ENCODE measurements at places on chromosomes 2 and 18.

DNA sequence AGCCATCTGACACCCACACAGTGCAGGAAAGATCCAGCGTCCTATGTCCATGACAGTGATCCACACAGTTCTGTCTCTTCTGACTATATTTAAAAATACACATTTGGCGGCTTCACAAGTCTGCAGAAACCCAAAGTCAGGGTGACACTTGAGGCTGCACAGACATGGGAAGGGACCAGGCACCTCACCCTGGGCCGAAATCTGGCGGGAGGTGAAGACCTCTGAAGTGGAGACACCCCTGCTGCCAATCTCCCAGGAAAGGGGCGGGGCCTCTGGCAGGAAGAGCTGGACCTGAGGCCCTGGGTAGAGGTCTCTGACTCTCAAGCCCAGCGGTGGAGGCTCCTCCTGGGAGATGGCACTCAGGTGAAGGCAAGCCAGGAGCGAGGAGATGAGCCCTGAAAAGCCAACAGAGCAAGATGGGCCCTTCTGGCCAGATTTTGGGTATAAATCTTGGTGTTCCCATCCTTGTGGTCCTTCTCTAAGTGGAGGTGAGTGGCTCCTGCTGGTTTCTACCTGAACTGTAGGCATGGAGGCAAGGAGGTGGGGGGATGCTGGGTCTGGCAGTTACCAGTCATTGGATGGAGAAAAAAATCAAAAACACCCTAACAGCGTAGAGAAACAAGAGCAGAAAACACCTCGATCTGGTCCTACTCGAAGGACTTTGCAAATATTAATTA is 248.4 kb downstream of the HDAC4 start:
- no peak for DNase-seq

DNA sequence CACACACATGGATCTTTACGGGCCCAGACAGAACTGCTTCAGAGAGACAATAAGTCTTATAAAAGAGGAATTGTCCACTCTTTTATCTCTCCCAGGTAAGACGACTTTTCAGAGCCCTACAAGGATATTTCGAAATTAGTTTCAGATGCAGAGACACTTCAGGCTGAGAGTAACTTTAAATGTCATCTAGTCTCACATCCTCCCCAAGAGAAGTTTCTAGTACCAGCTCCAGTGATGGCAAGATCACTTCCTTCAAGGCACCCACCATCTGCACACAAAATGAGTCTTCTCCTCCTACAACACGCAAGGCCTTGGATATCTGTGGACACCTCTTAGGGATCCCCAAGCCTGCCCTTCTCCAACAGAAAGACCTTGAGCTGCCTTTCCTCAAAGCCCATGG is 39.0 kb upstream of the KLHL29 start:
- DNase-seq = no peak

- no peak for DNase-seq
Measured at GRCh38 chr2:65043001-65043400, 13.2 kb upstream of the CEP68 start.

DNA sequence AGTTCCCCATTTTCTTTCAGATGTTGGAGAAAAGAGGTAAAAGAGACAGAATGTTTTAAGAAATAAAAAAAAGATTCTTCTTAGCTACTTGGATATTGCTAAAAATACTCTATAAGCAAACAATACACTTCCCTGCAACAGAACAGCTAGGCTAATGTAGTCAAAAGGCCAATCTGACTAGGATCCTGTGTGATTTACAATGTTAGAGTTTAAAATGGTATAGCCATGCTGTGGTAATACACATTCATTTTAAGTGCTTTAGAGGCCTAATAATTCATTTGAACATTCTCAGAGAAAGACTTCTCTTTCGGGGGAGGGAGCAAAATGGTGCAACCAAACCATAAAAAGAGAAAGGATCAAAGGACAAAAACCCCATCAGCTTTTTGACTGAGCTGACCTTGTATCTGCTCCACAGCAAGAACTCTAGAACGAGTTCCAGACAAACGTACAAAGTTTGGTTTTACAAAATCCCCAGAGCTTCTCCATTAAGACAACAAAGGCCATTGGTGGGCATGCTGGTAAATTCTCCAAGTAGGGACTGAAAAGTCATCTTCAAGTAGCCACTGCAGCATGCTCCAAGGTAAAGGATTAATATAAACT is 200.2 kb downstream of the STK39 start:
- no peak for DNase-seq

DNA sequence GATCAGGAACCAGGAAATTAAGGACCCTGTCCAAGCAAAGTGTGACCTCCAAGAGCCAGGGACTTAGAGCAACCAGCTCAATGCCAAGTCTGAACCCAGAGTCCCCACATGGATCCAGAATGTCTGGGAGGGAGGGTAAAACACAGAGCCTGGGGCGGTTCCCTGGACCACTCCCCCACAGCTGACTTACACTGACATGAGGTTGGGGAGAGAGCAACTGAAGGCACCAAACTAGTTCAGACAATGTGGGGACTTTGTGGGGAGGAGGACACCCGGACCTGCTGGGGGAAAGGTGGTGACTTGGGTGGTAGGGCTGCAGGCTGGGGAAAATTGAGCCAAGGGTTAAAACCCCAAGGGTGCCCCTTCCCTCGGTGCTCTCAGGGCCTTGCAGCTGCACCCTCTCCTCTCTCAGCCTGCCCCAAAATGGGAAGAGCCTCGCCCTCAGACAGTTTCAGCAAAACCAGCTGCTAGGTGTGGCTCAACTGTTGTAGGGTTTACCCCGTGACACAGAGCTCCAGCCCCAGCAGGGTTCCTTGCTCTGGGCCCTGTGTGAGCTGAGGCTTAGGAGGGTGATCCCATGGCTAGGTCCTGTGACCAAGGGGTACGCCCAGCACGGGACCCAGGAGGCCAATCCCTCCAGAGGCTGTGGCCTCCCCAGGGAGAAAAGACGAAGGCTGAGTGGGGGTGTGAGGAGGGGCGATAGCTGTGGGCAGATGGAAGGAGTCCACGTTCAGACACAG is 28.6 kb downstream of the MARCO start:
- no peak for DNase-seq
